Colonic mucosa (tissue), 4 donors: ENCODE measurements at places on chromosomes 7 and 10. TPM values are rescaled to one million over a fixed set of nuclear protein-coding genes. Genes with fewer than 3 reads are reported as not detected.

KCND2 gene
- total RNA-seq, result 0.08 TPM

C1QL3 gene
- total RNA-seq, result not detected

IPMK gene
- total RNA-seq, result 10.4 TPM

ICA1 gene
- total RNA-seq, result 46.1 TPM

HOXA9 gene
- 19.5 TPM for total RNA-seq

ZCCHC24 gene
- 4.6 TPM for total RNA-seq

ATP6V0A4 gene
- not detected for total RNA-seq

GPRIN2 gene
- total RNA-seq, result 32.3 TPM

NPY4R2 gene
- 2.6 TPM for total RNA-seq

SFTPA1 gene
- total RNA-seq, result 0.77 TPM

DOCK4 gene
- 6.5 TPM for total RNA-seq

CALML3 gene
- 0.40 TPM for total RNA-seq

MBL2 gene
- total RNA-seq, result not detected

SNX10 gene
- 3.1 TPM for total RNA-seq

EPO gene
- not detected for total RNA-seq

ABCB4 gene
- 0.35 TPM for total RNA-seq

SMKR1 gene
- total RNA-seq, result 0.32 TPM
